ENCODE measurements at places on chromosomes 4 and X.

GRCh38 chrX:26026179-26026578 is 112.0 kb upstream of the MAGEB18 start:
- DNase-seq, result no peak

- DNase-seq, result no peak
Observed at GRCh38 chrX:12308420-12308819, 170.1 kb downstream of the FRMPD4 start.

- DNase-seq, result peak; percentile 44
Observed at GRCh38 chrX:85561231-85561630, 181.8 kb upstream of the POF1B start.

DNA sequence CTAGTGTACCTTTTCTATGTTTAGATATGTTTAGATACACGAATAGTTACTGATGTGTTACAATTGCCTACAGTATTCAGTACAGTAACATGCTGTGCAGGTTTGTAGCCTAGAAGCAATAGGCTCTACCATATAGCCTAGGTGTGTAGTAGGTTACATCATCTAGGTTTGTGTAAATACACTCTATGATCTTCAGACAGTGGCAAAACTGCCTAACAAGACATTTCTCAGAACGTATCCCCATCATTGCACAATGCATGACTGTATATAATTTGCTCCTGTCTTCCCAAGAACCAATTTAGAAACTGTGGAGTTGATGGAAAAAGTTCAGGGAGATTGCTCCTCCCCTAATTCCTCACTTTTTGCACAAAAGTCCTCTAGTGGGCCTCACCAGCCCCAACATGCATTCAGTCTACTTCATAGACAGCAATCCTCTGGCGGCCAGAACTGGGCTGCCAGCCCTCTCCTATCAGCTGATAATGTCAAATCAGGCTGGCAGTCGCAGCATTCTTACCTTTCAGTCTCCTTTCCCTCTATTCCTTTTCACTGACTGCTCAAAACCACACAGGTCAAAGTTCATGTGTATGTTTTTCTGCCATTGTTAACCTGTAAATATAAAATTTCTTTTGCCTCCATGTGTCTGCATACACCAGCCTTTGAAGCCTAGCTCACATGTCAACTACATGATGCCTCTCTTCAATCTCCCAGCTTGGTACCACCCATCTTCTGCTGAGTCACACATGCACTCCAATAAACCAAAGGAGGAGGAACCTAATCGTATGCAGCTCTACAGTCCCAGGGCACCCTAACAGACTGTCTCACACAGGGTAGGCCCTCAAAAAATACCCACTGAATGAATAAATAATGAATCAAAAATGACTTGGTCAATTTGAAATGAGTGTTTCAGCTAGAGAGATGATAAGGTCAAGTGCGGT is 32.0 kb downstream of the BCLAF3 start:
- DNase-seq, result no peak

- no peak for DNase-seq
Observed at GRCh38 chr4:39045827-39046221, 13.6 kb upstream of the TMEM156 start.

DNA sequence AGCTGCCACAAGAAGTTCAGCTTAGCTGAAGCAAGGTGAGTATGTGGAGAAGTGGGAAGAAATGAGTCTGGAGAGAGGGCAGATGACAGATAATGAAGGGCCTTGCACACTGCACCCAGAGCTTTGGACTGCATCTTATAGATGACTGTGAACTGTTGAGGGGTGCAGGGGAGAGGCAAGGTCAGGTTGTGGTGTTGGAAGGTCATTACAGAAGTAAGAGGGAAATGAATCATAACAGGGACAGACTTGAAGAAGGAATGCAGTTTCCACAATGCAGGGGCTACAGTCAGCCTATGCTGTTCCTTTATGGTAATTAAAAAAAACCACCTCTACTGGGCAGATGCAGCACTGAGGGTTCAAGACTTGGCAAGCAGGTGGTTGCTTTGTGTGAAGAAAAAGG is 4.8 kb upstream of the IGFBP7 start:
- no peak for DNase-seq

- DNase-seq, result no peak
Observed at GRCh38 chr4:124097447-124097846, 615.1 kb downstream of the ANKRD50 start.

DNA sequence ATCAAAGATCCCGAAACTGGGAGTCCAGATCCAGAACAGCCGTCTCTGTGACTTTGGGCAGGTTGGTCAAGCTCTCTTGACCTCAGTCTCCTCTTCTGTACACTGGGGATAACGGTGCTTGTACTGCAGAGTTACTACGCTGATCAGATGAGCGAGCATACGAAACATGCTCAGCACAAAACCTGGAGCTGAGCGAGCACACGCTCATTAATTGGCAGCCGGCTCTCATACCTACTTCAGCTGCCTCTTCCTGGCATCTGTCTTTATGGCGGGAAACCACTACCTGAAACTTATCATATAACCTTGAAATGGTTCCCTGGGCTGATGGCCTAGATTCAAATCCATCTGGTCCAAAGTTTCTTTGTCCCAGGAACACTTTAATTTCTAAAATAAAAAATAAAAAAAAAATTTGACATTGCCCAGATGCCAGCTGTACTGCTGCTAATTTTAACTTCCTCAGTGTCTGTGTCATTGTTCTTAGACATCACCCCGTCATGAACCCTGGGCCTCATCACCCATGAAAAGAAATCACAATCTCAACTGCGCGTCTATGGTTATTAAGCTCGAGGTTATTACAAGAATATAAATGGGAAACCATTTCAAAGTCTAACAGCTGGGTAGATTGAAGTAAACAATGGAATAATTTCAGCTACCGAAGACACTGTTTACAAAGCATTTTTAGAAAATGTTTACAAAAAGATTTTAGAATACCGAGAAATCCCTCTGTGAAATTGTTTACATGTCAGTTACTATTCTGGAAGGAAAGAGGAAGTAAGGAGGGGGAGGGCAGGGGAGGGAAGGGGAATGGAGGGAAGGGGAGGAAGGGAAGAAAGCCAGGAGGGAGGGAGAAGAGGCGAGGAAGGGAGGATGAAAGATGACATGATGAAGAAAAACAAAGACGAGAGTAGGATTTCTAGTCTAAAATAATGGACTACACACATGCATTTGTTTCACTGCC is 49.0 kb downstream of the CRMP1 start:
- no peak for DNase-seq

GRCh38 chrX:106927023-106927422 is 6.8 kb downstream of the CLDN2 start:
- no peak for DNase-seq

- peak; percentile 34 for DNase-seq
Observed at GRCh38 chrX:54042609-54043021, 1.7 kb downstream of the PHF8 start.

- DNase-seq, result no peak
Observed at GRCh38 chrX:147646949-147647723, 264.6 kb upstream of the FMR1 start.

DNA sequence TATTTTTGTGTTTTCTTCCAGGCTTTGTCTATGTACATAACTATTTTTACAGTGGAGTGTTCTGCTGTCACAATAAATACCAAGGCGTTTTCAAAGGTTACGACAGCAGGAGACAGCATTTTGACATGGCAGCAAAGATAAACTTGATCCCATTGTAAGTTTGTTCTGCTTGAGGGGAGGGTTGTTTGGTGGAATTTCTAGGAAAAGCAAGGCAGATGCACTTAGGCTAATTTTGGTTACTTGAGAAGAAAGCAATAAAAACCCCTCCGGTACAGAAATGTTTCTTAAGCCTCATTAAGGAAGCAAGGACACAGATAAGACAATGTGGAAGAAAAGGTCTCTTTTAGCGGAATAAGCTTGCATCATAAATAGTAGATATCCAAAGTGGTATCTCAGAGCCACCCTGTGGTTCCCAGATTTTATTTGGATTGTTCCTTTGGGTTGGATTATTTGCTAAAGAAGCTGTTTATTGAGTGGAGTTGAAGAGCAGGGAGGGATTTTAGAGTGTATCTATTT is 54.3 kb downstream of the CLCN5 start:
- DNase-seq, result no peak

DNA sequence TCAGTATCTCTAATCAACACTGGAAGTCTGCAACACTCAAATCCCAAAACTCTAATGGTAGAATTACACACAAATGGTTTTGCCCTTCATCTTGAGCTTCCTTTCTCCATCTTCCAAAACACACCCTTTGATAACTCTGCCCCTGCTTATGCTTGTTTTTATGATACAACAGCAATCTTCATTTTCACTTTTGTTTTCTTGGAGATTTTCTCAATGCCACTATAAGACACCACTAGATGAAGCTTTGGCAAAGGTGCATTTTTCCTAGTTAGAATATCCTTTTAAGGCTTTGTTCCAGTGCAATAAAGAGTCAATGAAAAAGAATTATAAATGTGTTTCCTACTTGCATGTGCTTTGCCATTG is 472.4 kb upstream of the NWD2 start:
- no peak for DNase-seq

- no peak for DNase-seq
Observed at GRCh38 chrX:84865113-84865512, 138.6 kb upstream of the APOOL start.

DNA sequence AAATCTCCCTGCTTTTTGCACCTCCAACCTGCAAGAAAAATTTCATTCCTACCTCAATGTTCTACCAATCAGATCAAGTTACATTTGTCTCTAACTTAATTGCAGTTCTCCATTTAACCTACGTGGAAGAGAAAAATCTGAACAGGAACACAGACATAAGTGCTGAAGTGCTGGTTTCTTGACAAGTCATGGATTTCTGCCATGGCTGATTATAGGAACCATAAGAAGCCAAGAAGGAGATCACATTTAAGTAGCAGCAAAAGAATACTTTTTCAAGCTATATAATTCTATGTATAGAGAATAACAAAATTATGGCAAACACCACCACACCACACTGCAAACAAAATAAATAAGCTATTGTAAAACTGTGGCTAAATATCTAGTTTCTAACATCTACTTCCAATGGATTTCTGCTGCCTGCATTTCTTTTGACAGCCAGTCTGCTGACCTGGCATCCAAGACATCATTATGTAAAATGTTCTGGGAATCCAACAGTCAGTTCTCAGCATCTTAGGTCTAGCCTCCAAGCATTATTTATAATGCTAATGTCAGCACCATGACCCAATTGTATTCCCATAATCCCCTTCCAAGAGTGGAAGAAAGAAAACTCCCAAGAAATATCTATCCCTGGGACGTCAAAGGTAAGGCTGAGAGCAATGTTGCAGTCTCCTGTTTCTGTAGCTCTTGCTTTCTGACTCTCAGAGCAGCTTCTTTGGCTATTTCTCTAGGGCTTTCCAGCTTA is 50.8 kb upstream of the GAB1 start:
- no peak for DNase-seq

Measured in WERI-Rb-1 (cell line).